ENCODE measurements at places on chromosomes 1 and 21.

GRCh38 chr1:40353082-40353481 is 20.4 kb upstream of the SMAP2 start:
- DNase-seq: no peak

DNA sequence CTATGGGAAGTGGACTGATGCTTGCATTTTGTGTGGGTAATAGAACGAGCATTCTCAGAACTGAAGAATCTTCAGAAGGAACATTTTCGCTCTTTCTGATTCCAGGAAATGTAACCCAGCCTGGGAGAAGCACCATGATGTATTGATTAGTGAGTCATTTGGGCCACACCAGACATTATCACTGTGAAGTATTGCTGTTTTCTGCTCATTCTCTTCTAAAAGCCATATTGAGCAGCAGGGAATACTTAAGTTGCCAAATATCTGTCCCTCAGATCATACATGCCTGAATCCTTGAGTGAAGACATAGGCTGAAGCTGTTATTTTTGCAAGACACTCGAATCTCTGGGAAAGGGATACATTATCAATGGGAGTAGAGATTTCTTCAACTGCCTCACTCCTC is 213.1 kb downstream of the PCP4 start:
- DNase-seq: no peak

- no peak for DNase-seq
These were observed 1.8 kb upstream of the PTPN14 start for GRCh38 chr1:214553142-214553710.

- DNase-seq: peak; percentile 88
These were observed 22.9 kb downstream of the UMODL1 start for GRCh38 chr21:42093991-42094421.

GRCh38 chr1:30962609-30963508 is 54.3 kb upstream of the SDC3 start:
- DNase-seq: no peak

DNA sequence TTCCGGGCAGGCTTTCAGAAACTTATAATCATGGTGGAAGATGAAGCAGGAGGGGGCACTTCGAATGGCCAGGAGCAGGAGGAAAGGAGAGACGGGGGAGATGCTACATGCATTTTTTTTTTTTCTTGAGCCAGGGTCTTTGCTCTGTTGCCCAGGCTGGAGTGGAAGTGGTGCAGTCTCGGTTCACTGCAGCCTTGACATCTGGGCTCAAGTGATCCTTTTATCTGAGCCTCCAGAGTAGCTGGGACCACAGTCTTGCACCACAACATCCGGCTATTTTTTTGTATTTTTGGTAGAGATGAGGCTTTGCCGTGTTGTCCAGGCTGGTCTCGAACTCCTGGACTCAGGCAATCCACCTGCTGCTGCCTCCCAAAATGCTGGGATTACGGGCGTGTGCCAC is 61.6 kb downstream of the SELENOF start:
- no peak for DNase-seq

- no peak for DNase-seq
These were observed 6.3 kb upstream of the KYAT3 start for GRCh38 chr1:88998716-88999115.

GRCh38 chr1:240706150-240706935 is 94.4 kb upstream of the GREM2 start:
- no peak for DNase-seq

GRCh38 chr1:47232187-47232874 is at the start of gene TAL1:
Gene TAL1 (minus strand): TSS chr1:47232225. CDS start chr1:47225888, 6,337 bp downstream.
- no peak for DNase-seq

DNA sequence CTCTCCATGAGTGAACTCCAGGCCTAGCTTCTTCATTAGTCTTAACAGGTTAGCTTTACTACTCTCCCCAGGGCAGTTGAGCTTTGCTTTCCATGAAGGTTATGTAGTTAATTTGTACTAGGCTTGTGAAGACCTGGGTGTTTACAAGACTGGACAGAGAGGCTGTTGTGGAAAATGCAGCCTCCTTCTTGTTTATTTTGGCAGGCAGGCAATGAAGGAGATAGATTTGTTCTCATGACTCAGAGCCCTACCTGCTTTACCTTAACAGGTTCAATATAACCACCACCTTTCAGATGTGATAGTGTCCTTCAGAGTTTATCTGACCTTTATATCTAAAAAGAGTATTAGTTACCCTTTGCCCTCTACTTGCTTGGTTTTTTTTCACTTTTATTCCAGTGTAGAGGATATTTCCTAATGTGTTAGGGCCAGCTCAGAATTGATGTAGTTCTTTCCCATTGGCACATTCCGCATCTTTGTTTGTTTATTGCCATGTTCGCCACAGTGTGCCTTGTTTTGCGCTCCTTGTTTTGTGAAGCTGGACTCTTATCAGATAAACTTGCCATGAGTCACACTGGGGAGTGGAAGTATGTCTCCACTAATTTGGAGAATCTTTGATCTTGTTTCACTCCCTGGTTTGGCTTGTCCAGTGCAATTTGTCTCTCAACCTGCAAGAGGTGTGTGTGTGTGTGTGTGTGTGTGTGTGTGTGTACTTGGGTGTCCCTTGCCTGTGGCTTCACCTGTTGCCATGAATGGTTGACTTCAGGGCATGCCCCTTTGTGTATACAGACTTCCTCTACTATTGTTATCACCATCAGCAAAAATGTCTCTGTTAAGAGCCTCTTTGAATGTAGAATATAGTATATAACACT is 87.4 kb upstream of the MACF1 start:
- DNase-seq: no peak

- DNase-seq: no peak
These were observed 49.3 kb downstream of the TRIM62 start for GRCh38 chr1:33132549-33132948.

- no peak for DNase-seq
These were observed 21.4 kb downstream of the STUM start for GRCh38 chr1:226569879-226570547.

GRCh38 chr1:67573311-67573872 is 111.6 kb upstream of the GADD45A start:
- DNase-seq: no peak

DNA sequence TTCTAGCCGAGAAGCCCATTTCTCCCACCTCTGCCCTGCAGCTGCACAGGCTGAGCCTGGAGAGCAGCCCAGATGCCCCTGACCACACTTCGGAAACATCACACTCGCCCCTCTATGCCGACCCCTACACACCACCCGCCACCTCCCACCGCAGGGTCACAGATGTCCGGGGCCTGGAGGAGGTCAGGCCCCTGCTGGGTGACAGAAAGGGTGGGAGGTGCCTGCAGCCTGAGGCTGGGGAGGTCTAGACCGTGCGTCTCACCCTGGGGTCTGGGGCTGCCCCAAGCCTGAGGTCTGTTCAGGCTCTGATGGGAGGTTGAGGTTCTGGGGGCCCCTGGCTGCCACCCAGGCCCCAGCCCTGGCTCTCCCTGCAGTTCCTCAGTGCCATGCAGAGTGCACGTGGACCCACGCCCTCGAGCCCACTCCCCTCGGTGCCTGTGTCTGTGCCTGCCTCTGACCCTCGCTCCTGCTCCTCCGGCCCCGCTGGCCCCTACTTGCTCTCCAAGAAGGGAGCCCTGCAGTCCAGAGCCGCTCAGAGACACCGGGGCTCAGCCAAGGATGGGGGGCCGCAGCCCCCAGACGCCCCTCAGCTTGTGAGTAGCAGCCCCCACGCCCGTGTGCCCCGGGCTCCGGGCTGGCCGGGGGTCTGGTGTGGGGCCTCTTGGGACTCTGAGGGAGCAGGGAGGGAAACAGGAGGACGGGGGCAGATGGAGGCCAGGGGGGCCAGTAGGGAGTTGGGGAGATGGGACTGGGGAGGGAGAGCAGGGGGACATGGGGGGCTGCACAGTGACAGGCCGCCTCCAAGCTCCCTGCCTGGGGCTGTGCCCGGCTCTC is 7.4 kb downstream of the PLEKHN1 start:
- no peak for DNase-seq

- no peak for DNase-seq
These were observed 44.5 kb upstream of the ENAH start for GRCh38 chr1:225697428-225697827.

DNA sequence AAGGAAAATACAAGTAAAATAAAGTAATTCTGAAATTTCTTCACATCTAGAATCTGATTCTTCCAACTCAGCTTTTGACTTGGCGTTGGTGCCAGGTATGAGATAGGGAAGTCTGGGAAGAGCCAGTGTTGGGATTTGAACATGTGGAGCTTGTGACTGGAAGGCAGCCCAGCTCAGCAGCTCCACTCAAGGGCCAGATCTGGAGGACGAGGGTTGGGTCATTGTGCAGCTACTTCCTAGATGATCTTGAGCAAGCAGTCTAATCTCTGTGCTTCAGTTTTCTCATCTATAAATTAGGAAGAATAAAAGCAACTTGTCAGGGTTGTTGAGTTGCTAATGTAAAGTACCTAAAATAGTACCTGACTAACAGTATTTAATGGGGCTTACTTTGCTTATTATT is 5.0 kb downstream of the ADARB1 start:
- DNase-seq: no peak

DNA sequence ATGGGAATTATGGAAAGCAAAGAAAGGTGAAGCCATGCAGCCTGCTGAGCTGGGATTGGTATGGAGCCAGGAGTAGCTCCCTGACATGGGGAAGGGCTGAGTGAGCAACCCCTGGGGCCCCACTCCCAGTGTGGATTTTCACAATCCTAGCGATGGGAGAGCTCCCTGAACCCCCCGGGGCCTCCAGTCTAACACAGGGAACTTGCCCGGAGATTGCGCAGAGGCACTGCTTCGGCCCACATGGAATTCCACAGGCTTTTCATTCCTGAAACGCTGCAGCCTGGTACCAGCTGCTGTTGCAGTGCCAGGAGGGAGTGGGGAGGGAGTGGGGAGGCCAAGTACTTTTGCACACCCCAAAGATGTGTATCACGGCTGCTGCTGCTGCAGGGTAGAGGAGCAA is 110.4 kb upstream of the C21orf91 start:
- DNase-seq: no peak

DNA sequence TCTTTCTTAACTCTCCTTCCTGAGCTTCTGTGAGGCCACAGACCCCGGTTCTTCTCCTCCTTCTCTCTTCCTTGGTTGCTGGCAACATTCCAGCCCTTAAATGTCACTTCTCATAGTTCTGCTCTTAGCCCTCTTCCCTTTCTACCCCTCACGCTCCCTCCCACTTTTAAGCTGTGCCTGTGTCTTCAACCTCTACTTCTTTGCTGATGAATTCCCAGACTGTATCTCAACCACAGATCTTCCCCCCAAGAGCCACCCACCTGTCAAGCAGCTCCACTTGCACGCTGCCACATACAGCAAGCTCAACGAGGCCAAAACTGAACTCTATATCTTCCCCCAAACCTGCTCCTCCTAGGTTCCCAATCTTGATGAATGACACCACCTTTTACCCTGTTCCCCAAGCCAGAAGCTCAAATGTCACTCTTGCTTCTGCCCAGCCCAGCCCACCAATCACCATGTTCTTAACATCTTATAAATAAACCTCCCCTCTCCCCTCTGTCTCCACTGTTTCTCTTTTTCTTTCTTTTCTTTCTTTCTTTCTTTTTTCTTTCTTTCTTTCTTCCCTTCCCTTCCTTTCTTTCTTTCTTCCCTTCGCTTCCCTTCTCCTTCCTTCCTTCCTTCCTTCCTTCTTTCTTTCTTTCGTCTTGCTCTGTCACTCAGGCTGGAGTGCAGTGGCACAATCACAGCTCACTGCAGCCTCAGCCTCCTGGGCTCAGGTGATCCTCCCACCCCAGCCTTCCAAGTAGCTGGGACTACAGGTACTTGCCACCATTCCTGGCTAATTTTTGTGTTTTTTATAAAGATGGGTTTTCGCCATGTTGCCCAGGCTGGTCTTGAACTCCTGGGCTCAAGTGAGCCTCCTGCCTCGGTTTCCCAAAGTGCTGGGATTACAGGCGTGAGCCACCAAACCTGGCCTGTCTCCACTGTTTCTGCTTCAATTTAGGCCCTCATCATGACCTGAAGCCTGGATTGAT is 19.8 kb upstream of the PTP4A2 start:
- DNase-seq: no peak

DNA sequence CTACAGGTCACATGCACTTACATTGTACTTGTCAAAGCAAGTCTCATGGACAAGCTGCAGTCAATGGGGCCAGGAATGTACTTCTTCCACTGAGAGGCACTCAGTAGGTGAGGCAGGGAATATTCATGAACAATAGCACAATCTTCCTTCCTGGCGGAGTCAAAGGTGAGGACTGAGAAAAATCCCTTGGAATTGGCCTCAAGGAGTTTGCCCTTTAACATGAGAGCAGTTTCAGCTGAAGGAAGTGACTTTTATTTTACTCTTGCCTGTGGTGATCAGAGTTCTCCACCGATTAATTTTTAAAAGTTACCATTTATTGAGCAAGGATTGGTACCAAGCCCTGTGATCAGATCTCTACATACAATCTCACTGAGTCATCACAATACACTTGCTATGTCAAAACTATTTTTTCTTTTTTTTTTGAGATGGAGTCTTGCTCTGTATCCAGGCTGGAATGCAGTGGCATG is 11.2 kb upstream of the AK2 start:
- DNase-seq: no peak

GRCh38 chr21:15695241-15695640 is 34.5 kb upstream of the USP25 start:
- no peak for DNase-seq

DNA sequence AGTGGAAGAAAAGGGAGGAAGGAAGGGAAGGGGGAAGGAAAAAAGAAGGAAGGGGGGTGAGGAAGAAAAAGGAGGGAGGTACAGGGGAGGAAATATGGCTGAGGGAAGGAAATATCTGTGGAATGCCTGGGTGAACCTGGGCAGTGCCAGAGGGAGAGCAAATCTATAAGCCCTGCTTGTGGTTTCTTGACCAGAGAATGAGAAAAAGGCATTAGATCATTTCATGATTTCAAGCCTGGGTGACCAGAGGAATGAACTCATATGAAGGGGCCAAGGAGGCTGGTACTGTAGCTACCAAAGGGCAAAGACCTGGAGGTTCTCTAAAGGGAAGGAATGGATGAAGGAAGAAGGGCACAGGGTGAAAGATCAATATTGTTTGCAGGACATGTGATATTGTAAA is 31.4 kb downstream of the GNG12 start:
- DNase-seq: no peak

DNA sequence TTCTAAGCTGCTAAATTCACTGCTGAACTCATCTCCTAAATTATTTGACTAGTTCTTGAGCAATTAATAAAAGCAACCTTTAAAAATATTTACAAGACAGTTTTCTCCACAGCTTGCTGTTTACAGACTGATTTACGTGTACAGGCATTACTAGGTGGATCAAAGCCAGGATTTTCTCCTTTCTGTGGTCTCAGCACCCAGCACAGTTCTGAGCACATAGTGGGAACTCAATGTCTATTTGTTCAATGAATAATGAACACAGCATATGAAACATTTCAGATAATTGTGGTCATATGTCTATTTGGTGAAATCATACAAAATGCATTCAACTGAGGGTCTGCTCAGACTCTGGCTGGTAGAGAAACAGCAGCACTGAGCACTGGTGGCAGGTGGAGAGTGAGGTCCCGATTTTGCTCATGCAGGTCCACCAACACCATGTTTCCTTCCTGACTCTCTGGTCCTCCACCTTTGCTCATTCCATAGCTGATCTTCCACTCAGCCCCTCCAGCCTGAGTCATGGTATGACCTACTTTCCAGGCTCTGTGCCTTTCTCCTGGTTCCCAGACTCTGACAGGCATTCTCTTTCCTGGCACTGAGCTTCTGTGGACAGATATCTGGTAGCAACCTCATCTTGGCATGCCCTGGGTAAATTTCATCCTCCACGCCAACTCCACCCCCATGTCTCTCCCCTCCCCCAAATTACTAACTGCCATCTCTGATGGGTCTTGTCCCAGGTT is 311.3 kb downstream of the TGFB2 start:
- DNase-seq: no peak

All from posterior cingulate gyrus (tissue), 11 donors.